A549 treated with GW870086 at 1 μM for 4 hours (cell line): ENCODE measurements at places on chromosomes 7 and 10. TPM values are rescaled to one million over a fixed set of nuclear protein-coding genes. Genes with fewer than 3 reads are reported as not detected.

The MYPN gene
- total RNA-seq: 2.0 to 2.9 TPM (median 2.3 TPM) in 5 replicates

The ZFAND2A gene
- 55.8 to 60.9 TPM (median 59.6 TPM) in 5 replicates for total RNA-seq

The HOXA6 gene
- total RNA-seq: 0.83 to 2.2 TPM (median 1.5 TPM) in 5 replicates

The PLEKHS1 gene
- total RNA-seq: 0.03 TPM in 3 of 5 replicates, not detected in the others

The TBC1D12 gene
- 4.6 to 5.9 TPM (median 5.4 TPM) in 5 replicates for total RNA-seq

The AKR1D1 gene
- total RNA-seq: 0.18 to 0.23 TPM in 2 of 5 replicates, not detected in the others
